ENCODE measurements at places on chromosomes 7 and 10. TPM values are rescaled to one million over a fixed set of nuclear protein-coding genes. Genes with fewer than 3 reads are reported as not detected.
A peak's percentile ranks its signal among the peaks of the same experiment; 100 is the strongest.

SUN3 gene
- 1.7 TPM for polyA plus RNA-seq

TFR2 gene
- not detected for polyA plus RNA-seq

MMRN2 gene
- 7.3 TPM for polyA plus RNA-seq

RASA4 gene
- 15.1 TPM for polyA plus RNA-seq

CTAGE4 gene
- not detected for polyA plus RNA-seq

HKDC1 gene
- polyA plus RNA-seq, result not detected

FEZF1 gene
- polyA plus RNA-seq, result not detected

CACNB2 gene
- 101 TPM for polyA plus RNA-seq

TMEM120A gene
- 56.9 TPM for polyA plus RNA-seq

ZNF853 gene
- polyA plus RNA-seq, result 20.8 TPM

DNA sequence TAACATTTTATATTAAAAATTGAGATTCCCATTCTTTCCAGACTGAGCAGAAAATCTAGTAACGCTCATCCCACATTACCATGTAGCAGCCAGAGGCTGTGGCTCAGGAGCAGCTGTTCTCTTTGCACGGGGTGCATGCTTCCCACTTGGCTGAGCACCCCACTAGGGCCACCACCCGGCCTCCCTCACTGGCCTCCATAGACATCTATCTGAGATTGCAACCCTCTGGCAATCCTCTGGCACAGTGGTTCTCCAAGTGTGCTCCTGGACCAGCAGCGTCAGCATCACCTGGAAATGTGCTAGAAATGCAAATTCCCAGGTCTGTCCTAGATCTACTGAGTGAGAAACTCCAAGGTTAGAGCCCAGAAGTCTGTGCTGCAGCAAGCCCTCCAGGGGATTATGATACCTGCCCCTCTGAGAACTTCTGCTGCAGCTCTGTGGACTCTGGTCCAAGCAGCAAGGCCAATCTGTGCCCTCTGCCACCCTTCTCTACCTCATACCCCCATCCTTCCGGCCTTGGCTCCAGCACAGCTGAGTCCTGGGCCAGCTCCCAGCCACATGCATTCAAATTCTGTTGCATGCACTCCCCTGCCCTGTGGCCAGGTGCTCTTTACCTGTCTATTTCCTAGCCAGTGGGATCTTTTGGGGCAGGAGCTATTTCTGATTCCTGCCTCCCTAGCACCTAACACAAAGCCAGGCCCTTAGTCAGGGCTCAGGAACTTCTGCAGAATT lies 301.5 kb downstream of the GRID1 start:
- no peaks in the 10 kb centered on the region for H3K36me3 ChIP-seq
- DNase-seq, result no peak
- peaks cover 9% of the 10 kb centered on the region for H3K4me1 ChIP-seq
- no peak overlapping the region for H3K27ac ChIP-seq
- no peaks in the 10 kb centered on the region for H3K27me3 ChIP-seq

DNA sequence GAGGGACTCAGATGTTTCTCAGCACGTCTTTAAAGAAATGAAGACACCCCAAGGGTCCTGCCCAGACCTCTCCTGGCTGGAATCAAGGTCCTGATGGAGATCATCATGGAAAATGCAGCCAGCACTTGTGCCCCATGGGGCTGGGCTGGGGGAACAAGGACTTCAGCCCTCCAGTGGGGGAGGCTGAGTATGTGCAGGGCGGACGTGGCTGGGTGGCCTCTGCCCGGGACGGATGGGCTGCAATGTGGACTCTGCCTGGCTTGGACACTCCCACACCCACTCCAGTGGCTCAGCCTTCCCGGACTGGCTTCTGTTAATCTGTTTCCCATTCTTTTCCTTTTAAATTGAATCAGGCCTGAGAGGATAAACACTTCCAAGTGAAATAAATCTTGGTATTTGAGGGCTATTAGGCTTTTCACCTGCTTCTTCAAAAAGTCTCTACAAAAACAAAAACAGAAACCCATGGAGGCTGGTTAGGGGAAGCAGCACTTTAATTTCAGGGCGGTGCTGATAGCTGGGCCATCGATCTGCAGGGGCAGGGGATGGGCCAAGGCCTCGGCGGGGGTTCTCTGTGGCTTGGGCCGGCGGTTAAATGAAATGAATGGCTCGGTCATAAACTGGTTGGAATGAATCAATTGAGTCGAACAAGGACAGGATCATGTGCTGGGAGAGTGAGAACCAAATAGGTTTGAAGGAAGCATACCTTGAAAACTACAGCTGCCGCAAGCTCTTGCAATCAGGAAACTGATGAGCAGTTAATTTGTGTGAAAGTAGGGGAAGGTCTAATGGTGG lies 51.4 kb downstream of the ADARB2 start:
- no peaks in the 10 kb centered on the region for H3K36me3 ChIP-seq
- no peak overlapping the region for H3K27ac ChIP-seq
- no peaks in the 10 kb centered on the region for H3K27me3 ChIP-seq
- H3K4me3 ChIP-seq, result no peak overlapping the region
- H3K4me1 ChIP-seq, result no peaks in the 10 kb centered on the region

GRCh38 chr10:127600479-127600878 lies 51.4 kb downstream of the NPS start:
- no peaks in the 10 kb centered on the region for H3K27me3 ChIP-seq
- no peaks in the 10 kb centered on the region for H3K36me3 ChIP-seq
- DNase-seq, result peak; percentile 58
- no peak overlapping the region for H3K4me3 ChIP-seq
- H3K27ac ChIP-seq, result no peak overlapping the region

DNA sequence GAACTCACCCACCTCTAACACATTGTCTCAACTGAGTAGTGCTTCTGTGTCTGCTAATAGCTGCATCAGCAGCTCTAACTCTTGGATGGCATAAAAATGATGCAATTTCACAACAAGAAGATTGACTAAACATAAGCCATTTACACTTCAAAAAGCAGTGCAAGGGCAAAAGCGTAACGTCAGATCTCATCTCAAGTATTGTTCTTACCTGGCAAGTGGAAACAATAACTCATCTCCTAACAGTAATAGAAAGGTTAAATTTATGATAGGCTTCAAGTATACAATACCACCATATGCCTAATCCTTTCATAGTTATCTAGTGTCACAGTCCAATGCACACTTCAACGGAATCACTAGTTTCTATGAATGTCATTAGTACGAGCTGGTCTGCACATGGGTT lies 14.8 kb downstream of the TPK1 start:
- H3K27me3 ChIP-seq, result no peaks in the 10 kb centered on the region
- H3K4me1 ChIP-seq, result no peaks in the 10 kb centered on the region
- H3K4me3 ChIP-seq, result no peak overlapping the region
- DNase-seq, result no peak
- no peaks in the 10 kb centered on the region for H3K36me3 ChIP-seq
- no peak overlapping the region for H3K27ac ChIP-seq

GRCh38 chr10:76675951-76676587 lies 961.5 kb downstream of the KCNMA1 start:
- H3K4me3 ChIP-seq, result no peak overlapping the region
- no peak overlapping the region for H3K27ac ChIP-seq
- H3K36me3 ChIP-seq, result no peaks in the 10 kb centered on the region
- H3K27me3 ChIP-seq, result no peaks in the 10 kb centered on the region

- H3K27ac ChIP-seq, result no peak overlapping the region
- no peak overlapping the region for H3K4me3 ChIP-seq
- H3K27me3 ChIP-seq, result no peaks in the 10 kb centered on the region
- DNase-seq, result no peak
- H3K36me3 ChIP-seq, result no peaks in the 10 kb centered on the region
Measured at GRCh38 chr10:77603534-77603927, 34.1 kb downstream of the KCNMA1 start.

DNA sequence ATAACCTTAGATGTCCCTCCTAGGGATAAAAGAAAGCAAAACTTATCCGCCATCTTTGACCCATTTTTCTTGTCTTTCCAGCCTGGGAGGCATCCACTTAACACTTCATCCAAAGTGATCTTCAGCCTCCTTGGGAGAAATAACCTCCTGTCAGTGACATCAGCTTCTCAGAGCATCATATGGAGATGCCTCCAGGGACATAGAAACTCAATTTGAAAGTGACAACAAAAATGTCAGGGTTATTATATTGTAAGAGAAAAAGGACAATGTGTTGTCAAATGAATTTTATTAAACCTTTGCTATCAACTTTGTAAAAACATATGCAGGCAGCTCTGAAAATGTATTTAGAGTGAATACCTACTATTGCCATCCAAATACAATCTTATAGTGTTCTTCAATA lies 371.2 kb upstream of the ADARB2 start:
- H3K27me3 ChIP-seq, result no peaks in the 10 kb centered on the region
- no peak overlapping the region for H3K27ac ChIP-seq
- H3K4me3 ChIP-seq, result no peak overlapping the region
- H3K4me1 ChIP-seq, result no peaks in the 10 kb centered on the region
- DNase-seq, result no peak
- H3K36me3 ChIP-seq, result no peaks in the 10 kb centered on the region

DNA sequence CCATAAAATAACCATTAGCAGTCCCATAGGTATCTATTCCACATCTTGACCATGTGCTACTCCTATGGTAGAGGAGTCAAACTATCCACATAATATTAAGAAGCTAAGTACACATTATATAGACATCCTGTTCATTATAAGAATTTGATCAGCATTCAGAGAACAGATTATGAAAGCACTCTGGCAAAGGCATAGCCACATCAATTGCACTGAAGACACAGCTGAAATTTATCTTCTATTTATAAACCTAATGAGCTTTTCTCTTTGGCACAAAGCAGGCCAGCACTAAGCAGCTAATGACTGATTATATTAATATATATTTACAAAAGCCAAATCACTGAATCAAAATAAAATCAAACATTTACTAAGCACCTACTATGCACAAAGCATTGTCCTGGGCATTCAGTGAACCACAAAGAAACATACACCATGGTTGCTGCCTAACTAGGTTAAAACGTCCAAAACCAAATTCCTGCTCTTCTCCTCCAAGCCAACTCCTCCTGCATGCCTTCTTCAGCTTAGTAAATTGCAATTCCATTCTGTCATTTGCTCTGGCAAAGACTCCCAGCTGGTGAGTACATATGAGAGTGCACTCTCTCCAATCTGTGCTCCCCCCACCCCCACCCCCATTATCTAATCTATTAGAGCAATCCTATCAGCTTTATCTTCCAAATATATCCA lies 122.6 kb upstream of the ASAH2 start:
- no peak overlapping the region for H3K27ac ChIP-seq
- no peak for DNase-seq
- no peak overlapping the region for H3K4me3 ChIP-seq
- no peaks in the 10 kb centered on the region for H3K27me3 ChIP-seq
- no peaks in the 10 kb centered on the region for H3K4me1 ChIP-seq
- H3K36me3 ChIP-seq, result no peaks in the 10 kb centered on the region

- no peak overlapping the region for H3K27ac ChIP-seq
- H3K4me3 ChIP-seq, result no peak overlapping the region
- no peaks in the 10 kb centered on the region for H3K4me1 ChIP-seq
- no peak for DNase-seq
- no peaks in the 10 kb centered on the region for H3K27me3 ChIP-seq
Measured at GRCh38 chr7:8638076-8638475, 204.7 kb downstream of the NXPH1 start.

- H3K4me3 ChIP-seq, result no peak overlapping the region
- H3K36me3 ChIP-seq, result no peaks in the 10 kb centered on the region
- no peak overlapping the region for H3K27ac ChIP-seq
- peaks cover 42% of the 10 kb centered on the region for H3K27me3 ChIP-seq
- peaks cover 4% of the 10 kb centered on the region for H3K4me1 ChIP-seq
- no peak for DNase-seq
Measured at GRCh38 chr7:150344299-150344698, 2.9 kb upstream of the RARRES2 start.

- H3K27ac ChIP-seq, result peak overlapping the region; percentile 97
- H3K36me3 ChIP-seq, result no peaks in the 10 kb centered on the region
- peaks cover 14% of the 10 kb centered on the region for H3K4me1 ChIP-seq
- DNase-seq, result no peak
Measured at GRCh38 chr7:17940951-17941431, 697 bp upstream of the SNX13 start.

- DNase-seq, result peak; percentile 53
- no peaks in the 10 kb centered on the region for H3K36me3 ChIP-seq
- H3K27me3 ChIP-seq, result no peaks in the 10 kb centered on the region
Measured at GRCh38 chr7:69708857-69709256, 110.6 kb downstream of the AUTS2 start.

GRCh38 chr10:70232155-70232858 lies 922 bp downstream of the PPA1 start:
- peak; percentile 57 for DNase-seq
- no peaks in the 10 kb centered on the region for H3K27me3 ChIP-seq
- no peak overlapping the region for H3K27ac ChIP-seq
- H3K4me3 ChIP-seq, result peak overlapping the region; percentile 49
- H3K36me3 ChIP-seq, result peaks cover 6% of the 10 kb centered on the region
- no peaks in the 10 kb centered on the region for H3K4me1 ChIP-seq

DNA sequence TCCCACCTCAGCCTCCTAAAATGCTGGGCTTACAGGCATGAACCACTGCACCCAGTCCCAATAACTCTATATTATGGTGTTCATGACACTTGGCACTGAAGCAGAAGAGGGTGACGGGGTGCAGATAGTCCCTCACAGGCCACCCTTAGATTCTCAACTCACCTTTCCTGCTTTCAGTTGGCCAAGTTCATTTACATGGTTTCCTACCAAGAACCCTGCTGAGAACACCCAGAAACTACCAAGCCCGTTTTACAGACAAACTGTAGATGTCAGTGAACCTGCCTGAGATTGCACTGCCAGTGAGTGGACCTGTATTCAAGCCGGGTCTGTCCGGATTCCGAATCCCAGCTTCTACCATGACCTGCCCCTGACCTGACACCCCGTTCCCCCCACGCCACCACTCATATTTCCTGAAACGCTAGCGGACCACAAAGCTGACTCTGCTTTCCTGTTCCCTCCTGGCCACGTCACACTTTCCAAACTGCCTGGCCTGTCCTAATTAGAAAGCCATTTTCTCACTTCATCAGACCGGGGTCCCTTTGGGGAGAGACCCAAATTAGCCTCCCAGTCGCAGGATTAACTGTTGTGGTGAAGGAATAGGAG lies 17.3 kb downstream of the GRID2IP start:
- H3K27ac ChIP-seq, result no peak overlapping the region
- no peaks in the 10 kb centered on the region for H3K4me1 ChIP-seq
- H3K4me3 ChIP-seq, result no peak overlapping the region
- no peak for DNase-seq

- H3K4me1 ChIP-seq, result no peaks in the 10 kb centered on the region
- no peak overlapping the region for H3K4me3 ChIP-seq
- H3K27ac ChIP-seq, result no peak overlapping the region
Measured at GRCh38 chr10:121853950-121854349, 73.9 kb downstream of the ATE1 start.

DNA sequence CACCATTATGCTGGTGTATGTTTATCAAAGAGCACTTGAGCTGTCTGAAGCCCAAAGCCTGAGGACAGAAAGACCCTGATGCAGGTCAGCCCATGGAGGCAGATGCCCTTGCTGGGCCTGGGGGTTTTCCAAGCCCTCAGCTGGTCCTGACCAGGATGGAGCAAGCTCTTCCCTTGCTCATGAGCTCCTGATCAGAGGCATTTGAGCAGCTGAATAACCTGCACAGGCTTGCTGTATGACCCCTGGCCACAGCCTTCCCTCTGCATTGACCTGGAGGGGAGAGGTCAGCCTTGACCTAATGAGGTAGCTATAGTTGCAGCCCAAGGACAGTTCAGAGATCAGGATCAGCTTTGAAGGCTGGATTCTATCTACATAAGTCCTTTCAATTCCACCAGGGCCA lies 13.0 kb downstream of the AQP1 start:
- no peaks in the 10 kb centered on the region for H3K27me3 ChIP-seq
- H3K27ac ChIP-seq, result peak overlapping the region; percentile 37
- no peaks in the 10 kb centered on the region for H3K36me3 ChIP-seq
- DNase-seq, result no peak
- no peak overlapping the region for H3K4me3 ChIP-seq

- H3K27ac ChIP-seq, result no peak overlapping the region
- DNase-seq, result peak; percentile 42
- H3K4me1 ChIP-seq, result no peaks in the 10 kb centered on the region
- no peaks in the 10 kb centered on the region for H3K36me3 ChIP-seq
- H3K4me3 ChIP-seq, result no peak overlapping the region
Measured at GRCh38 chr7:147547252-147547897, 1043.2 kb upstream of the C7orf33 start.

All from cardiac muscle cell (in vitro differentiated cells and primary cell).